ENCODE measurements at places on chromosomes 12 and 14. TPM values are rescaled to one million over a fixed set of nuclear protein-coding genes. Genes with fewer than 3 reads are reported as not detected.

ACACB gene
- 0.59 TPM for total RNA-seq

RAD9B gene
- total RNA-seq = 0.25 TPM

LHX5 gene
- total RNA-seq = not detected

ANO2 gene
- total RNA-seq = 12.7 TPM

EID3 gene
- total RNA-seq = 5.1 TPM

TUNAR gene
- not detected for total RNA-seq

BDKRB1 gene
- total RNA-seq = not detected

SYT10 gene
- total RNA-seq = not detected

PPM1H gene
- 3.9 TPM for total RNA-seq

KERA gene
- not detected for total RNA-seq

A2M gene
- total RNA-seq = 1.4 TPM

KRT73 gene
- total RNA-seq = not detected

USP15 gene
- total RNA-seq = 69.1 TPM

RNASE7 gene
- total RNA-seq = not detected

RNF212B gene
- not detected for total RNA-seq
